AG04450 (cell line): ENCODE measurements at places on chromosomes 4 and X.

GRCh38 chr4:7631288-7632014 is 196.7 kb upstream of the PSAPL1 start:
- no peak for DNase-seq

- DNase-seq: no peak
Measured at GRCh38 chr4:189548484-189549125, 392.1 kb upstream of the FRG1 start.

DNA sequence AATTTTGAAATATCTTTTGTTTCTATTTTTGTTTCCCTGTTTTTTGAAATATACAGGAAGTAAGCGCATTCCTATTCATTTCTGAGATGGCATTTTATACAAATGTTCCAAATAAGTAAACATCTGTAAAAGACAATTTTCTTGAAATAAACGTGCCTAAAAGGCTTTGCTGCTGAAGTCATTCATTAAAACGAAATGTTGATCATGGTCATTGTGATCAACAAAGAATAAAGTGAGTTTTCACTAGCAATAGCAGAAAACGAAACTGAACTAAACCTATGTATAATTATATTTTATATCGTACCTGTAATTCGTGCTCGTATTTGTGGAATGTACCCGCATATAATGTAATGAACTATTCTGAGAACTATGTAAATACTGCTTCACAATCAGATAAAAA is 221.2 kb downstream of the MGST2 start:
- no peak for DNase-seq

GRCh38 chr4:142615324-142615665 is 230.8 kb downstream of the INPP4B start:
- no peak for DNase-seq

DNA sequence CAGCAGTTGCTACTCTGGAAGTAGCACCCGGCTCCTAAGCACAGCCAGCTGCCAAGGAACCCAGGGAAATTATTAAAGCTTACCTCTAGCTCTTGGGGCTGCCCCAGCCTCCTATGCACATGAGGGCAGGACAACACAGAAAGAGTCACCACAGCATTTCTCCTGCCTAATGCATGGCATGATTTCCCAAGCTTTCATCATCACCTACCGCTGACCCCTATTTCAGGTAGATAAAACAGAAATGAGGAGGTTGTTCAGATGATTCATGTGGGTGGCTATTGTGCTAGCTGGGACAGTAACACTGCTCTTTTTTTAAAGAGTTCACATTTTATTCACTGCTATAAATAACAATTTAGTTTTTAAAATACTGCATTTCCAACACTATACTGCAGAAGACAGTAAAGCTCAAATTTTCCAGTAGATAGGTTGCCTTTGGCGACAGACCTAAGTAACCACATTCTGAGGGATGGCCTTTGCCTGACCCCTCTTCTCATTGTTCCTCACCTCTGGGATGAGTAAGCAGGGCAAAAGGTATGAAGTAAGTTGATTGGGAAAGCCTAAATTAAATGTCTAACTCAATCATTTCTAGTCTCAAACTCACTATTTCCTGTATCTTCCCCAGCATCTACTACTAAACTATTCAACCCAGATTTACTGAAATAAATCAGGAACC is 16.7 kb downstream of the CASK start:
- no peak for DNase-seq

DNA sequence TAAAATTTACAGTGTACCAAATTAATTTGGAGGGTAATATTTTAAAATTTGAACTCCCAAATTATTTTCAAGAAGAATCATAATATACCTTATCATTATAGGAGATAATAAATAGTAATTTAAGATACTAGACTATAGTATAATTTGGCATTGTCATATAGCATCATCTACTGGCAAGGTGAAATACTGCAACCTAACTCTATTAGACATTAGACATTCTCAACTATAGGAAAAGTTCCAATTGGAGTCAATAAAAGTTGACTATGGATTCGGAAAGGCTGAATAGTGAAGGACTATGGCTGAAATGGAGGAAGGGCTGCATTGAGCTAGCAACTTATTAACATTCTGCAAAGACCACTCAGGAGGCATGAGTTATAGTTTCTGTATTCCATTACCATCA is 113.0 kb downstream of the PRDM5 start:
- DNase-seq: no peak

- no peak for DNase-seq
Measured at GRCh38 chrX:105464618-105465017, 244.1 kb upstream of the TEX13A start.

DNA sequence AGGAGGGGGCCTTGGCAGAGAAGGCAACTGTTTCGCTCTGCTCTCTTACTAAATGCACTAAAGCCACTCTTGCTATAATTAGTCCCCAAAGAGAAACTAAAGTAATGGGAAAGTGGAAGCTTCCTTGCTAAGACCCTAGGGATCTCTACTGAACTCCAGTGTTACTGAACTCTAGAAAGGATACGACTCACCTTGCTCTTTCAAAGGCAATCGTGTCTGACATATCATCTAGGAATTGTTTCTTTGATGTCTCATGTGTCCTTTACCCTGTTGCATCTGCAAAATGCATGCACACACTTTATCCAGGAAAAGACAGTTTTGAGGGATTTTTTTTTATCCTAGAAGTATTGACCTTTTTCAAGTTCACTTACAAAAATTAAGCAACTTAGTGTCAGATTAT is 148.1 kb upstream of the FAM9B start:
- no peak for DNase-seq

DNA sequence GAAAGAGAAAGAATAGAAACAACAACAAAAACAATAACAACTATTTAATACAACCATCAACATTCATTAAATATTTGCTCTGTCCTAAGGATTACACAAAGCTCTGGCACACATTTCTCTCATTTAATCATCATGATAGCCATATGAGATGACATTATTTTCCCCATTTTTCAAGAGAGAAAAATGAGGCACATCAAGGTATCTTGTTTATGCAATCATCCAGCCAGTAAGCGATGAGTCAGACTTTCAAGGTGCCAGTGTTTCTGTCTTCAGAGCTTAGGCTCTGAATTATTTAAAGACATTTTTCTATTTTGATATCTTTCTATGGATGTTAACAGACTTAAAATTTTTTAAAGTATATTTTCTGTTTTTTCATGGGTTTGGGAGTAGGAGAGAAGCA is 541.8 kb upstream of the SMIM31 start:
- DNase-seq: no peak

DNA sequence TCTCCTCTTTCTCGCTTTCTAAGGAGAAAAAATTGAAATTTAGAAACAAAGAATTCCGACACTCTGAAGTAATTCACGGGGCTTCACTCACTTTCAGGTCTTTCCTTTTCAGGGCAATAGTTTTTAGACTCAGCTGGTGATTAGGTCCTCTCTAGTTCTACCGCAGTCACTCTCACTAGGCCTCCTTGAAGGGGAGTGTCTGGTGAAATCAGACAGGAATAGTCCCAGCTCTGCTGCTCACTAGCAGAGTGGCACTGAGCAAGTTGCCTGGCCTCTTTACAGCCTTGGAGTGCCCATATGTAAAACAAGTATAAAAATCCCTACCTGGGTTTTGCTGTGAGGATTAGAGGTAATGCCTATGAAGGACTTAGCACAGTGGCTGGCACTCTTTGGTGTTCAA is 64.1 kb downstream of the NEUROG2 start:
- no peak for DNase-seq

GRCh38 chr4:63566658-63567057 is 842.6 kb downstream of the TECRL start:
- DNase-seq: no peak

DNA sequence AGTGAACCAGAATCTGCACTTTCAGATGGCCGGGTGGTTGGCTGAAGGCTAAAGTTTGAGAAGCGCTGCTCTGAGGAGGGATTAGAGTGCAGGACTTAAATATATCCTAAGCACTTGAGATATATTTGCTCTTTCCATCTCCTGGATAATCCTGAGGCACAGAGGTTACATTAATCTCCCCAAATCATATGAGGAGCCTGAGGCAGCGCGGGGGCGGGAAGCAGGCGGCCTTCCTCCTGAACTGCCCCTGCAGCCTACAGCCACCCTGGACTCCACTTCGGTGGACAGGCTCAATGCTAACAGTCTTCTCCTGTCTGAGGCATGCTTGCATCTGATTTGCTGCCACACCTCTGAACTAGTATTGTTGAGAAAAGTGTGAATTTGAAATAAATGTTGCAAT is 72.5 kb downstream of the AFAP1 start:
- no peak for DNase-seq

- DNase-seq: no peak
Measured at GRCh38 chrX:19630776-19631707, 115.7 kb upstream of the MAP3K15 start.

GRCh38 chrX:120677004-120677652 is 47.3 kb upstream of the C1GALT1C1 start:
- no peak for DNase-seq

- DNase-seq: no peak
Measured at GRCh38 chr4:124904723-124905388, 192.3 kb upstream of the ANKRD50 start.
